Ammon's horn (tissue), 1 donor: ENCODE measurements at places on chromosomes 16 and 17.

GRCh38 chr17:78535273-78536197 lies 41.7 kb downstream of the DNAH17 start:
- no peak for DNase-seq

GRCh38 chr16:80972611-80973010 lies 34.1 kb downstream of the CMC2 start:
- DNase-seq: no peak

DNA sequence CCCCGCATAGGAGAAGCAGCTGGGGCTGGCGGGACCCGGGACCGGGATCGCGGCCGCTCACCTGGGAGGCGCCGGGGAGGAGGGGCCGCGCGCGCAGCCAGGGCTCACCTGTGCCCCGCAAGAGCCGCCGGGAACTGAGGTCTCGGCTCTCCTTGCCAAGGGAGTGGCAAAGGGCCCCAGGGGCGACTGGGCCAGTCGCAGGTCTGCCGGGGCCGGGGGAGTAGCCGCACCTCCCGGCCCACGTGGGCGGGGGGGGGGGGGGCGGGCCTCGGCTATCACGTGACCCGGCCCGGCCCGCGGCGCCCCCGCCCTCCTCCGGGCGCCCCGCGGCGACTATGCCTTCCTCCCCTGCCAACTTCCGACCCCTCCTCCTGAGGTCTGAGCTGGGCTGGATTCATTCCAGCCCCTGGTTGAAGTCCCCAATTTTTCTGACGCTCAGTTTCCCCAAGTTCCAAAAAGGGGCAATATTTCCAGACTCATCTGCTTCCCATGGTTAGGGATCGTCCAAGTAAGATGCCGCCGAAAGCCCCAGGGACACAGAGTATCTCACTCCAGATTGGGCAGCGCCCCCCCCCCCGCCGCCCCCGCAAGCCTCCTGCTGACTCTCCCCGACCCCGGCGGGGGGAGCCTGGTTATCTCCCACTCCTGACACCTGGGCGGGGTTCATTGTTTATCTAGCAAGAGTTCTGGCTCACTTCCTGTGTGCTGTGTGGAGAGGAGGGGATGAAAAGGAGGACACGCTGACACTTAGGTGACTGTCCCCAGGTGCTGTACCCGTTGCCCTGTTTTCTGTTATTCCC lies at the start of gene TMC6:
Gene TMC6, minus strand, starts transcription at position 205 of the 800 bp plus-strand sequence. CDS start 1,923 bp downstream, outside the sequence.
- DNase-seq: peak; percentile 62

DNA sequence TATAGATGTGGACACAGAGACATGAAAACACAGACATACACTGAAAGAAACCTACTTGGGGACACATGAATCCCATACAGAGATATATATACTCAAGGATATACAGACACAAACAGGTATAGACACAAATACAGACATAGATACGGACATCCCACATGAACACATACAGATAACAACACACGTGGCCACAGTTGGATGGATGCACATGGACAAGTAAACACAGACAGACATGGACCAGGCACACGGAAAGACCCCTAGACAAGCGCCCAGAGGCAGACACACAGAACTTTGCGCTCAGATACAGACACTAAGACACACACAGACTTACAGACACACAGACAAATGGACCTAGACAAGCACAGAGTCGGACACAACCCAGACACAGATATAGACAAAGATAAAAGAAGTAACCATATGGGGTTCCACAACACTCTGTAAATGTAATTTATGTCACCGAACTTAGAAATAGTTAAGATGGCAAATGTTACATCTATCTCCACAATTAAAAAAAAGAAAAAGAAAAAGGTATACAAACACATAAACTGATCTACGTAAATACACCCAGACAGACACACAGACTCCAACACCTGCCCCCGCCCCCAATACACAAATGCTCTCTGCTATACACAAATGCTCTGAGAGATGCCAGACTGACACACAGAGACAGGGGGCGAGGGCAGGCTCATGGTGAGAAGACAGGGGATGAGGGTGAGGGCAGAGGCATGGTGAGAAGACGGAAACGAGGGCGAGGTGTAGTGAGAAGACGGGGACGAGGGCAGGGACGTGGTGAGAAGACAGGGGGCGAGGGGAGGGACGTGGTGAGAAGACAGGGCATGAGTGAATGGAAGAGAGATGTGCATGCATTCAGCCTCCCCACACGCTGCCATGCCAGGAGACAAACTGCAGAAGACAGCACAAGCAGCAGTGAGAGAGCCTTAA lies 118.3 kb downstream of the SMG6 start:
- no peak for DNase-seq

DNA sequence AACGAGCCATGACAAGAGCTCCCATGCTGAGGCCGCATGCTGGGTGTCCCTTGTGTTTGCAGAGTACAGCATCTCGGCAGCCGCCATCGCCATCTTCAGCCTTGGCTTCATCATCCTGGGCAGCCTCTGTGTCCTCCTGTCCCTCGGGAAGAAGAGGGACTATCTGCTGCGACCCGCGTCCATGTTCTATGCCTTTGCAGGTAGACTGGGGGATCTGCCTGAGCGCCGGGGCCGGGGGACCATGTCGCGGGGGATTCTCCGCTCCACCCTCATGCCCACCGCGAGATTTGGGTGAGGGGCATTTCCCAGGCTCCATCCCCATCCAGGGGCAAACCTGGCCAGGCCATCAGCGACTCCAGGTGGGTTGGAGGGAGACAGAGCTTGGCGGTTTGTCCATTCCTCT lies 10.7 kb downstream of the CACNG1 start:
- DNase-seq: no peak

DNA sequence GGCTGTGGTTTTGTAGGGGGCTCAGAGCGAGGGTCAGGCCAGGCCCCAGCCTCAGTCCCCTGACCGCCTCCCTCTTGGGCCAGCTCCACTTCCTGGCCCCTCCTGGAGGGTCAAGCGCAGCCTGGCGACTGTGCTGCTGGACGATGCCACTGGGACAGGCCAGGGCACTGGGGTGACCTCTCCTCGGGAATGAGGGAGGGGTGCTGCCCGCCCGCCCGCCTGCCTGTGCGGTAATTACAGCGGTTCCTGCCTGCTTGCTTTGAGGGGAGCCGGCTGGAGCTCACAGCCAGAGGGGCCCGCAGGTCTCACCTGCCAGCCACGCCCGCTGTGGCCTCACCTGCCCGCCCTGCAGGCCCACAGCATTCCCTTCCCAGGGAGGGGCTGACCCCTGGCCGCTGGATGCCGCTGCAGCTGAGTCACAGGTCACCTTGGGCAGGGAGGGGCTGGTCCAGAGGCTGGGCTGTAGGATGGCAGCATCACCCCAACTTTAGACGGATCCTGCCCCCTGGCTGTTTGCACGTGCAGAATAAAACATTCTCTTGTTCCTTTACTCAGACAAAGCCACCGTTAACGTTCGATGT lies 76.7 kb upstream of the CBX4 start:
- DNase-seq: no peak

GRCh38 chr17:43410557-43411368 lies 12.0 kb downstream of the ARL4D start:
- no peak for DNase-seq

- DNase-seq: no peak
Observed at GRCh38 chr17:4540687-4541327, 14.4 kb downstream of the MYBBP1A start.

GRCh38 chr16:16867973-16868372 lies 489.0 kb downstream of the NPIPA7 start:
- DNase-seq: no peak

DNA sequence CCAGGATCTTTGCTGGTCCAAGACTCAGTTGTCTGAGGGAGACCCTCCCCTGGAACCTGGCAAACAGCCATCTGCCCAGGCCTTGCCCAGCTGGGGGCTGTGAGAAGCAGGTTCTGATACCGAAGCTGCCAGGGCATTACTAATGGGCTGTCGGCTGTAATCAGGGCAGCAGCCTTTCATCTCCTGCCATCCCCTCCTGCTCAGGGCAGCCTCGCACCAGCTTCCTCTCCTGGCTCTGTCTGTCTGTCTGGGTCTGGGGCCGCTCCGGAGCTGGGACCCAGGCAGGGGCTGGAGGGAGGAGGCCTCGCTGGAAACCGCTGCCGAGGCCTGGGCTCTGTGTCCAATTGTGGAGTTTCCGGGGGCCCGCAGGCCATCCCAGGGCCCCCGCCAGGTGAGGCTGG lies 21.6 kb upstream of the BRD7 start:
- DNase-seq: no peak

GRCh38 chr17:77905266-77905665 lies 53.2 kb upstream of the TNRC6C start:
- no peak for DNase-seq

GRCh38 chr16:53428681-53429080 lies 5.6 kb upstream of the RBL2 start:
- DNase-seq: no peak
